ENCODE measurements at places on chromosomes 16 and 17.

GRCh38 chr16:14337303-14338191 lies 266.4 kb downstream of the MRTFB start:
- DNase-seq = no peak

DNA sequence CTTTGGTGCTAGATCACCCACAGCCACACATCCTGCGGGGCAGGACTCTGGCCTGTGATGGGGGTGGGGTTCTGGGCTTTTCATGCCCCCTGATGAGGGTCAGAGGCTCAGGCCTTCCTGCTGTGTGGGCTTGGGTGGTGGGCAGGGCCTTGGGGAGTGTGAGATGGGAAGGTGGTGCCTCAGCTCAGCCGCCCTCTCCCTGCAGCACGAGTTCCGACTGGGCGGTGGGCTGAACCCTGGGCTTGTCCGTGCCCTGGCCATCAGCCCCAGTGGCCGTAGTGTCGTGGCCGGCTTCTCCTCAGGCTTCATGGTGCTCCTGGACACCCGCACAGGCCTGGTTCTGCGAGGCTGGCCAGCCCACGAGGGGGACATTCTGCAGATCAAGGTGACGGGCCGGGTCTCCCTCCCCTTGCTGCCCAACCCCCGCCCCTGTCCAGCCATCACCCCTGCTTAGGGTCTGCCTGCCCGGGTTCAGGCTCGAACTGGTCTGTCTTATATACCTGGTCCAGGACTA lies 6.8 kb upstream of the SERPINF2 start:
- DNase-seq = no peak

DNA sequence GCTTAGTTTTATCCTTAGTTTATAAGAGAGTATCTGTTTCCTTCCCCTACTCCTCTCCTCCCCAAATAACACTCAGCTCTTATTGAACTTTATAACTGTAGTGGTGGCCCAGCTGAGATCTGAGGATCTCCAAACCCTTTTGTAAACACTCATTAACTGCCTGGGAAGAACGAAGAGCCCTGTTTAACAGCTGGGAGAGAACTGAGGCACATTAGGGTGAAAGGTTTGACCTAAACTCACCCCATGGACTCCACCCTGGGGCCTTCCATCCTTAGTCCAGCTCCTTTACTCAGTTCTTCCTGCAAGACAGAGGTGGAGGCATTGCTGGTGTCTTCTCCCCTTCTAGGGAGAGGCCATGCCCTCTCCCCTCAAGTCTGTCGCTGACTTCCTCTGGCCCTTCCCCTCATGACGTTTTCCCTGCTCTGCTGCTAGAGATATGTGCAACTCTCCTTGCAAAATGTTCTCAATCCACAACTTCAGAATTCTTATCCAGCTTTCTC lies 1.2 kb upstream of the RARA start:
- no peak for DNase-seq

DNA sequence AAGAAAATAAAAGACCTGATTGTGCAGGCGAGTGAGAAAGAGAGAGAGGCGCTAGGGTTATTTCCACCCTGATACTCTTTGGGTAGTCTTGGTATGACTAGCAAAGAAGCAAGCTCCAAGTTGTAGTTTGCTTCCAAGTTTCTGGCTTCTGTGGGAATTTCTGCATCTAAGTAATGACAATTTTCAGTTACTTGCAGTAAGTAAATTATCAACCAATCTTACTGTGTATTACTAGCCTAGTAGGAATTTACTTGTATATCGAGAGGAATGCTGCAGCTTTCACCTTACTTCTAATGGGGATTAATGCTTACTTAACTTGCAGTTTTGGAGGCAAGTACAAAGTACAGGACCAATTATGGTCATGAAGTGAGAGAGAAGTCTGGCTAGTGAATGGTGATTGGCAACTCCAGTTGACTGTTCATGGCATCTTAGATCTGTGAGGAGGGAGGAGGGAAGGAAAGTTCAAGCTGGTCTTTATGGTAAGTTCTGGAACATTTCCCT lies 31.9 kb downstream of the TENT4B start:
- no peak for DNase-seq

DNA sequence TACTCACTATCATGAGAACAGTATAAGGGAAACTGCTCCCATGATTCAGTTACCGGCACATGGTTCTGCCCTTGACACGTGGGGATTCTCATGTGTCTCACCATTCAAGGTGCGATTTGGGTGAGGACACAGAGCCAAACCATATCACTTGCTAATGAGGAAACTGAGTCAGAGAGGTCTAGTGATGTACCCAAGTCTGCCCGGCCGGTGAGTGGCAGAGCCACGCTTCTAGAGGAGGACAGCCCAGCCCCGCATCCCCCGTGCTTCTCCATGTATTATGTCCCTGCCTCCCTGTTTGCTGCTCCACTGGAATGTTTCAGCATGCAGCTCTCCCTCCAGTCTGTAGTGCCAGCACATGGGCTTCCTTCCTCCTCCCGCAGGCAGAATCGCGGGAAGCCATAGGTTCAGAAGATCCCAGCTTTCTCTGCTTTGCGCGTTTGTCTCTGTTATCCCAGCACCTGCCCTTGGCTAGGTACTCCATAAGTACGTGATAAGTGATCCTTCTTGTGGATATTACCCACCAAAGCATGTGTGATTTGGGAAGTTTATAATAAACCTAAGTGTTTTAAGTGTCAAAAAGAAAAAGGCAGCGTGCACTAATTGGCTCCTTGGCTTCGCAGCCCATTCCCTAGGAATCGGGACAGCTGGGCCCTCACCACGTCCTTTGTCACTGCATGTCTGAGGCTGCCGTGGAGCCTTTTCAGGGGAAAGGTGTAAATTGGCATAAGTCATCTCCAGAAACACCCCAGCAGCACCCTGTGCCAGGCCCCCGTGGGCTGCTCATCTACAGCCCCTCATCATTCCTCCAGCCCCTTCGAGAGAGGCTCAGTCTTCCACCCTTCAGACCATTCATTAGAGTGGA lies 103.8 kb downstream of the CLEC16A start:
- no peak for DNase-seq

GRCh38 chr16:71296584-71297340 lies 7.6 kb upstream of the CMTR2 start:
- DNase-seq = no peak

GRCh38 chr16:81520560-81521135 lies 76.0 kb downstream of the CMIP start:
- DNase-seq = no peak

GRCh38 chr17:57016071-57016763 lies 38.3 kb downstream of the SCPEP1 start:
- DNase-seq = no peak

DNA sequence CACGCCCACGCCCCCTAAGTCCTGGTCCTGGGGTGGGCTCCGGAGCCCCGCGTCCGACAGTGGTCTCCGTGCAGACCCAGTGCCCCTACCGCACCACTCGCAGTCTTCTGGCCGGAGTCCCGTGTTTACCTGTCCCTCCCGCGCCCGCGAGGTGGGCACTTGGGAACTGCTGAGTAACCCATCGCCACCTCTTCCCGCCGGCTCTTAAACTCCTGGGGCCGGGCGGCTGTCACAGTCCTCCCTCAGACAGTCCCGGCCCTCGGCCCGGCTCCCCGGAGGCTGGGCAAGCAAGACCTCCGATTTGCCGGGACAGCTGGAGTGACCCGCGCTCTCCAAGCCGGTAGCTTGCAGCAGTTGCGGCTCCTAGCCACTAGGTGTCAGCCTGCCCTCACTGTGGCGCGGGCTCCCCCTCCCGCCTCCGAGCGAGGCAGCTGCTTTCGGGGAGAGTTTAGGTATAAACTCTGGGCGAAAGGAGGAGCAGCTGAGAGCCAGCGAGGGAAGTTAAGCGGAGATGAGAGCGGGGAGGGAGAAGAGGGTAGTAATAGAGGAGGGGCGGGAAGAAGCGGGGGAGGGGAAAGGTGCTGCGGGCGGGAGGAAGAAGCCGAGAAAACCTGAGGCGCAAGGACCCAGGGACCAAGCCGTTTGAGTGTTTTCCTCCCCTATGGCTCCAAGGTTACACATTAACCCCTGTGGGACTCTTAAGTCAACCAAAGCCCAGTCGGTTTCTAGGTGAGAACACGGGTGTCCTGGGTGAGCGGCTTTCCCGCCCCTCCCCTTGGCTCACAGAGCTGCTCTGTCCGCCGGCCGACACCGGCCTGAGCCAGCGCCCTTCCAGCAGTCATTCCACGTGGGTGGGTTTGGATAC lies 826 bp upstream of the TLCD1 start:
- peak; percentile 96 for DNase-seq
